ENCODE measurements at places on chromosomes 2 and 18.
A peak's percentile ranks its signal among the peaks of the same experiment; 100 is the strongest.

- no peak for DNase-seq
Measured at GRCh38 chr2:220393711-220394110, 766.3 kb downstream of the SLC4A3 start.

DNA sequence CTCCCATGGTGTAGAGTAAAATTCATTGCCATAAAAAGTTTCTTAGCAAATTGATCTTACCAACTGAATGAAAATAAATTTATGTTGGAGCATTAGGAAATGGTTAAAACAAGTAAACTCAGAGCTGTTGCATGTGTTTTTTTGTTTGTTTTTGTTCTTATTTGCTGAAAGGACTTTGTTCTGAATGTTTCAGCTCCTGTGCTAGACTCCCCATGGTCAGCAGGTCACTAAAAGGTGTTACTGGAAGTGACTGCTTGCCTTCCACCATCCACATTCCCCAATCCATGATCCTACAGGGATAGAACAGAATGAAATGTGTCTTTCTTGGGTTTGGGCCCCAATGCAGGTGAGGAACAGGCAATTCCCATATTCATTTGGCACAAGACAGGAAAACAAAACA lies 101.8 kb downstream of the ALK start:
- DNase-seq = no peak

GRCh38 chr2:71608034-71608433 lies 154.7 kb downstream of the DYSF start:
- no peak for DNase-seq

- DNase-seq = no peak
Measured at GRCh38 chr18:62678847-62679485, 36.4 kb upstream of the PHLPP1 start.

GRCh38 chr2:152071092-152071491 lies 27.8 kb downstream of the CACNB4 start:
- no peak for DNase-seq

DNA sequence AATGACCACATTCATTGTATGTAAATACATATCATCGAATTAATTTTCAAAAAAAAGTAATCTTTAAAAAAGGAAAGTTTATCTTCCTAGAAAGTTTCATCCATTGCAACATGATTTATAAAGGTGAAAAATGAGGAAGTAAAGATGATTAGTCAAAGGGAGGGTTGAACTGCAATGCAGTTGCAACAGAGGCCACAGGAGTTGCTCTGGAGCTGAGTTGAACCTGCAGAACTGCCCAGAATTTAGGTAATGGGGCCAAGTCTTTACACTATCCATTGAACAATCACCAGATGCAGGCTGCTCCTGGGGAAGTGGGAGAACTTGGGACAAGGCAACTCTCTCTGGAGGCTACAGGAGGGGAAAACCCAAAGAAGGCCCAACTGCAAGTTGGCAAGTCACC lies 390.7 kb downstream of the METTL4 start:
- no peak for DNase-seq

- no peak for DNase-seq
Measured at GRCh38 chr2:165594935-165595255, 125.4 kb downstream of the CSRNP3 start.

GRCh38 chr2:17373741-17374140 lies 144.5 kb downstream of the RAD51AP2 start:
- no peak for DNase-seq

DNA sequence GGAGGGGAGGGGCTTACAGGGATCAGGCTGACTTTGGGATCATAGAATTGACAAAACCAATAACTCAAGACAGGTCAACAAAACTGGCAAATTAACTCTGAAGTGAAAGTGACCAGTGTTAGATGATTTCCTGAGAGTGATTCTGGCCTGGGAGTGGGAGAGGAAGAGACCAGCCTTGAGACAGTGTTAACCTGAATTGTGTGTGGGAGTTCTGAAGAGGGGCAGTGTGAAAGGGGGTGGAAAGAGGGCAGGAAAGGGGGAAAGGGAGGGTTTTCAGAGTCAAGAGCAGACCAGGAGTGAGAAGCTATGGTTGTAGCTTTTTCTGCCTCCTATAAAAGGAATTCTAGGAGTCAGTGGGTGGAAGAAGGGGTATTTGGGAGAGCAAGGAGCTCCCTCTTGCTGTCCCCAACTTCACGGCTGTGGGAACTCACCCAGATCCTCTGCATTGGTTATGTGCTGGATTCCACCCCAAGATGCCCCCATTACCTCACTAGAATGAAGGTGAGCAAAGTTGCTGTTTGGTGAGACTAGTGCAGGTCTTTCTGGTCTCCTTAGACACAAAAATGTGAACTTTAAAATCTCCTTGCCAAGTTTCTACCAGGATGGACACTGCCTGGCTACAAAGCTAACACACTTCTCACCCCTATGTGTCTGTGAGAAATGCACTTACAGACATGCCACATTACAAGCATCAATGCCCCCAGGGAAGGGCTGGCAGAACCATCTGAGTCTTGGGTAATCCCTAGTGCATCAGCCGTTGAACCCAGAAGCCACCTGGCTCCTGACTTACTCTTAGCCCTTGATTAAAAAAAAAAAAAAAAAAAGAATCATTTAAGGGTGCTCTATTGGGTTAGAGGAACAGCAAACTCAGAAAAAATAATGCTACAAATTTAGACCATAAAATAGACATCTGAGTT lies 61.6 kb downstream of the BMP10 start:
- no peak for DNase-seq

DNA sequence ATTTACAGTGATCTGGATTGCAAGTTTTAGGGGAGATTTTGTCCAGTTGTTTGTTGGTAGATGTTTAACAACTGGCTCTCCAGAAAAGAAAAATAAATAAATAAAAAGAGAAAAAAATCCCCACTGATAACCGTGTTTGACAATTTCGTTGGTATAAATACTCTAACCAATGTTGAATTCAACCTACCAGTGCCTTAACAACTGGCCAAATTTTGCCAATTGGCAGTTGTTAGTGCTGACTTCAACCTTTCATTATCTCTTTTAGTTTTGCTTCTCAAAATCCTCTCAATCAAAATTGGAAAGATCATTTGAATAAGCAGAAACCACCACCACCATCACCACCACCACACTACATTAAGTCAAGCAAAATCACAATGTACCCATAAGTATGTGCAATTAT lies 490.3 kb downstream of the PIK3C3 start:
- DNase-seq = no peak

DNA sequence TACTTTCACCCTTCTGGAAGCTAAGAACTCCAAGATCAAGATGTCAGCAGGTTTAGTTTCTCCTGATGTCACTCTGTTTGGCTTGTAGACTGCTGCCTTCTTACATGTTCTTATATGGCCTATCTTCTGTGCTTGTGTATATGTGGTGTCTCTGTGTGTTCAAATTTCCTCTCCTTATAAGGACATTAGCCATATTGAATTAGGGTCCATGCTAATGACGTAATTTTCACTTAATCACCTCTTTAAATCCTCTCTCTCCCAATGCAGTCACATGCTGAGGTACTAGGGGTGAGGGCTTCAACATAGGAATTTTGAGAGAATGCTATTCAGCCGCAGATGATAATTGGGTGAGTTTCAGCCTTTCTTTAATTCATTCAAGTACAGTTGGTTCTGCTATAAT lies 458.3 kb upstream of the SYT4 start:
- no peak for DNase-seq

DNA sequence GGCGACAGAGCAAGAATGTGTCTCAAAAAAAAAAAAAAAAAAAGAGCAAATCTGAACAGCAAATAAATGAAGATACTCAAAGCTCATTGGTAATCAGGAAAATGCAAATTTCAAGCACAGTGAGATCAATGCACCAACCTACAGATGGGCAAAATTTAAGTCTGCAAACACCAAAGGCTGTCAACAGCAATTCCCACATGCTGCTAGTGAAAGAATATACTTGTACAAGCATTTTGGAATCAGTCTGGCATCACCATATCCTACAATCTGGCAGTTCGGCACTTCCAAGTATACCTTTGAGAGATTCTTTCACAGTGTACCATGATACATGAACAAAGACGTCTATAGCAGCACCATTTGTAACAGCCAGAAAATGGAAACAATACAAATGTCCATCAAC lies 4.1 kb downstream of the HDHD2 start:
- DNase-seq = no peak

- DNase-seq = no peak
Measured at GRCh38 chr2:145190031-145190703, 670.2 kb upstream of the ZEB2 start.

DNA sequence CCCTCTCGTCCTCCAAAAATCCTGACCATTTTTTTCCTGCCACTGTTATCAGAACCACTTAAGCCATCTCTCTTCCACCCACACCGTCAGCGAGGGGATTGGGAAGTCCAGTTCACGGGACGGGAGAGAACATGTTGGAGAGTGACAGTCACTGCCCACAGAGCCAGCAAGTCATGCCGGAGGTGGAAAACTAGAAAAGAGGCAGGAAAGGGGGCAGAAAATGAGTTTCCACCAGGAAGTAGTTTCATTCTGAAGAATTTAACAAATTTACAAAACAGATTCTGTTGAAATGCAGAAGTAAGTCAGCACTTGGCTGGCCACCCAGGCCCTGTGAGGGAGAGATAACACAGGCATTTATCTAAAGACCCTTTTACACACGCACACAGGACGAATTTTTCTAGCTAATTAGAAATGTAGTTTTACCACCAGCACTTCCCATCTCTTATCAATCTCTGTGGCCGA lies 431.3 kb downstream of the TSN start:
- no peak for DNase-seq

- no peak for DNase-seq
Measured at GRCh38 chr18:55927831-55928230, 339.8 kb upstream of the TCF4 start.

DNA sequence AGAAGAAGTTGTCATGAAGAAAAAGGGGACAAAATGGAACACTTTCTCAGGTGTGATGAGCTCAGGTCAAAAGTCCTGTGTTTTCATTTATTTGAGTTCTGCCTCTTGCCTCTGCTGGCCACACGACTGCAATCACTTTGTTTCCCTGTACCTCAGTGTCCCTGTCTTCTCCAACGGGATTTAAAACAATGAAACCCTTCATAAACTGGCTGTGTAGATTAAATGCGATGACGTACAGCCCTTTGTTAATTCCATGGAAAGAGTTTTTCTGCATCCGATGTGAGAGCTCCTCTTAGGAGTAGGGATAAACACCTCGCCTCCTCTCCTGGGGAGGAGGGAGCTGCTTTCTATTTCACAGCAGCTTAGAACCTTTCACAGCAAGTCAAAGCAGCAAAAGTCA lies 51.5 kb upstream of the CNGA3 start:
- no peak for DNase-seq

DNA sequence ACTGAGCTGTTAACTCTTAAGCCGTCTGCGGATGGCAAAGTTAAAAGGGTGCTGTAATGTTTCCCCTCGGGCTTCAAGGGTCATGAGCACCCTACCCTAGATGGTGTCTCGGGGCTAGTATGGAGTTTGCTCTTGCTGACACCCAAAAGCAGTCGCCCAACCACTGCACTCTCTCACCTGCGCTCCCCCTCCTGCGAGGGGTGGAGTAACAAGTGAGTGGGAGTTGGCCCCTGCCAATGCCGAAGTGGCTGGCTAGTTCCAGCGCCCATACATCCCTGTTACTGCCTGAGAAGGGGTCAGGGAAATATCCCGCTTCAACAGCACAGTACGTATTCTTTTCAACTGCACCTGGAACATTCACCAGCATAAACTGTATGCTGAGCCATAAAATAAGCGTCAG lies 47.5 kb downstream of the FAM117B start:
- no peak for DNase-seq

DNA sequence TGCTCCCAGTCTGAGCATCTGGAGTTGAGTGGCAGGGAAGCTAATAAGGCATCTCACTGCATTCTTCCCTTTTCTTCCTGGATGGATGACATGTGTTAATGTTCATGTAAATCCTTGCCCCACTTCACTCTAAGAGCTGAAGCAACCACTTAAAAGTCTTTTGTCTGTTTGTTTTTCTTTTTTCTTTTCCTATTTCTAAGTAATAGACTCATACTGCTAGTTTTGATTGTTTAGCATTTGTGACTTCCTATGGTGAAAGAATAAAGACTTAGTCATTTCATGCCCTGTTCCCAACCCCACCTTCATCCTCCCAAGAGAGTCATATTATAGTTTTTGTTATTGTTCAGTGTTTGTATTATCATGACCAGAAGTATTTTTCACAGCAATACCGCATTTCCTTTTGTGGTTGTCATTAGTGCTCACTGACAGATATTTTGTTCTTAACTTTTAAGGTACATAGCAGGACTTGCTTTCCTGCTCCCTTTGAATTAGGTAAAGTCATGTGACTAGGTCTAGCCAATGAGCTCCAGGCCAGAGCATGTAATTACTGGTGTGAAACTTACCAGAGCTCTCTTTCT lies 18.1 kb upstream of the SPP2 start:
- no peak for DNase-seq

DNA sequence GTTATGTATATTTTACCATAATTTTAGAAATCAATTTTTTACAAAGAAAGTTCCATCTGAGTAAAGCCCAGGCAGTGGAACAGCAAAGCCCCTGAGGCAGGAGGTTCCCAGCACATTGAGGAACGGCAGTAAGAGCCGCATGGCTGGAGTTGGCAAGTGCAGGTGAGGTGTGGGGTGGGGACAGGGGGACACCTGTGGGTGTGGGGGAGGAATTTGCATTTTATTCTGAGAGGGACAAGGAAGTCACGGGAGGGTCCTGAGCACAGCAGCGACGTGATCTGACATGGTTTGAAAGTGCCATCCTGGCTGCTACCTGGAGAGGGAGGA lies 16.1 kb upstream of the ADI1 start:
- DNase-seq = no peak

GRCh38 chr18:3100498-3101132 lies 87.7 kb upstream of the LPIN2 start:
- DNase-seq = no peak

- DNase-seq = no peak
Measured at GRCh38 chr18:63439334-63439733, 17.1 kb upstream of the VPS4B start.

DNA sequence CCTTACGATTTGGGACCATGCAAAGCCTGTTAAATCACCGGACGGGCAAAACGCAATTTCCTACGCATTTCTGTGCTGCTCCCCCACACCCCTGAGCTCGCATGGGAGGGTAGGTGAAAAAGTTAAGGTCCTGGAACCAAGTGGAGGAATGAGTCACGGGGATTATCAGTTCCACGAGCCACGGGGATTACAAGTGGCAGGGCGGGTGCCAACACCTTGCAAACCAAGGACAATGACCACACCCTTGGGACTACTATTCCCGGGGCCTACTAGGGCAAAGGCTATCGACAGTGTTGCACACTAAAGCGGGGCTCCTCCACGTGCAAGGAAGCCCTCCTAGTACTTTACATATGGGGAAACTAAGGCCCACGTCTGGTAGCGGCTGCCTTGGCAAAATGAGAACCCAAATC lies 447 bp downstream of the RETSAT start:
- DNase-seq = peak; percentile 6

- no peak for DNase-seq
Measured at GRCh38 chr18:80246445-80247392, 595 bp downstream of the PARD6G start.

- DNase-seq = no peak
Measured at GRCh38 chr2:26615336-26615859, 25.8 kb downstream of the CIB4 start.
